ENCODE measurements at places on chromosomes 11 and 22.
A peak's percentile ranks its signal among the peaks of the same experiment; 100 is the strongest.

DNA sequence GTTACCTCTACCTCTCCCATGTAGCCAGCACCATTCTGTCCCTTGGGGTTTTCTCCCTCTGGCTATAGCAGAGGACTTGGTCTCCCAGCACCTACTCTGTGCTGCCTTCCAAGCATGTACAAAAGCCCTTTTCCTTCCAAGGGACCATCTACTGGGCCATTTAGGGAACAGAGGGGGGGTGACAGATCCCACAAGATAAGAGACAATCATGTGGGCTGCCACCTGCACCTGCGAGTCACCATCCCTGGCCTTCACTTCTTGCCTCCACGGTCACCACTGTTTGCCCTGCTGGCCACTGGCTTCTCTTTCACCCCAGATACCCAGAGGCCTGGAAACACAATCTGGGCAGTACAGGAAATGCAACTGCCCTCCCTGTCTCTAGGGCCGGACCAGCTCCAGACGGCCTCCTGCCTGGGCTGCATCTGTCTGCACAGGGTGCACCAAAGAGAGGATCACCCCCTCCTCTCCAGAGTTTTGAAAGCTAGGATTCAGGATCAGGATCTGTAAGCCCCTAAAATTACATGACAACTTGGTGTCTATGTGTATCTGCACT, 160.8 kb upstream of the NECTIN1 start:
- DNase-seq, result no peak

GRCh38 chr11:76075716-76076115, 130.6 kb downstream of the WNT11 start:
- DNase-seq, result no peak

DNA sequence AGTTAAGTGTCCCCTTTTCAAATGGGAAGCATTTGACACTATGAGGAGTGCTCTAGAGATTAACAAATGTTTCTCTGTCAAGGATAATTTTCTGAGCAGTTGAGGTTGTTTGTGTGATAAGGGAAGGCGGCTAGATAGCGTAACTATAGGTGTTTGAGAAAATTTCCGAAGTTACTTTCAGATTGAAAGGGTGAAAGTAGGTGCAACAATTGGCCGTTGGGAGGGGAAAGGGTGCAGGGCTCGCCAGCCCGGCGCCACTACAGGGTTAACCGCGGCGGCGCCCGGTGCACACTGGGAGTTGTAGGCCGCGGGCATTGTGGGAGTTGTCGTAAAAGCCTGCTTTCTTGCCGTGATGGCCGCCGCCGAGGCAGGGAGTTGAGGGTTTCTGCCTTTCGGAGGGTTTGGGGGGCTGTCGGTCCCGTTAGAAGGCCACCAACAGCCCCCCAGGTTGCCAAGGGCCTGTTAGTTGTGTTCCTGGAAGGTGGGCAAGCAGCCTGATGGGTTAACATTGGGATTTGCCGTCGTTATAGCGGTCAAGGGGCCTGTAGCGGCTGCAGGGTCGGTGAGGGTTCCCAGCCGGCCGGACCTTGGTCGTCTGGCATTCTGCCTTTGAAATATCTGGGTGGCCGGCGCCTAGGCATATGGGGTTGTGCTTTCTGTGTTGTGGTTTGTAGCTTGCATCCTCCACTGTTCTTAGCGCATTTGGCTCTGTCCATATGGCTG, 36.5 kb upstream of the HSD17B12 start:
- peak; percentile 37 for DNase-seq

- no peak for DNase-seq
Measured at GRCh38 chr11:62673196-62673525, 1.1 kb upstream of the LBHD1 start.

DNA sequence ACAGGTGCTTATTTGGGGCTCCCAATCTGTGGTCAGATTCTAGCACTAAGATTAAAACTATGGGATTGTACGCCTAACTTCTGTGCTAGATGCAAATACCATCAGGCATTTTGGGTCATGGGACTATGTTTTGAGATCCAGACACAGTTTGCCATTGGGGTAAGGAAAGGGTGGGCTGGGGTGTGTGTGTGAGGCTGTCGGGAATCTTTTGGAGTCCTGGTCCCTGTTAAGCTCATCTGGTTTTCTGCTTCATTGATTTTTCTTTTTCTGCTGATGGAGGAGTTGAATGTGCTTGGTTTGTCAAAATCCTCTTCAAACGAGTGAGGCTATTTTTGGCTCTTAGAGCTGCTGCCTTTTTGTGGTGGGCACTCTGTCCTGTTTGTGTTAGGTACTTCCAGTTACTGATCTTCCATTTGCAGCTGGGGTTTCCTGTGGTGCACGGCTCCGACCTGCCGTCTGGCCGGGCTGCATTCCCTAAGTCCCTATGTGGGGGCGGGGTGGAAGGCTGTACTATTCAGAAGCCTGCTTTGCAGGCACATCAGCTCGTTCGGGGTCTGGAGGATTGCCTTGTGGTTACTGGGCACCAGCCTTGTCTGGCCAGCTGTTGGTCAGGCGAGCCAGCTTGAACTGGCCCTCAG, 2.9 kb downstream of the BCR start:
- no peak for DNase-seq

DNA sequence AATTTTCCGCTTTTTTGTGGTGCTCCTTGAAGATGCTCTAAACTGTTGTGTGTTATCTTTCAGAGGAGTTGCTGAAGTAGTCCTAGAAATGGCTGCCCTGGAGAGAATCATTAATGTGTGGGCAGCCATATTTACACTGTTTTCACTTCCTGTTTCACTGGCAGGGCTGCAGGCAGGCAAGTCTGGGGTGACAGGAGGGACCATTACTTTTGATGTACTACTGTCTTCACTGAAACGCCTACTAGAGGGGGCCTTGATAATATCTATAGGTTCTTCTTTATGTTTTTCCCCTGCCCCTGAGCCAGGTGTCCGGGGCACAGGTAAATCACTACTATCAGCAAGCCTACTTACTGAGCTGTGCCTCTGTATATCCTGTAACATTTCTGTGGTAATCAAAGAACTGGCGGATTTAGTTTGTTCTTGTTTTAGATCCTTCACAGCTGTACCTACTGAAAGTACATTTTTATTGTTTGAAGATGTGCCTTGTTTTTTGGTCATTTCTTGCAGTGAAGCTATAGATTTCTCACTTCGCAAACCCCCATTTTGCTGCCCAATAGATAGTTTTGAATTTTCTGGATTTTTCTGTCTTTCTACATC, 39.7 kb downstream of the ACAT1 start:
- no peak for DNase-seq

- no peak for DNase-seq
Measured at GRCh38 chr11:23311986-23312940, 452.0 kb upstream of the CCDC179 start.

GRCh38 chr22:16932577-16932976, 75.4 kb downstream of the GAB4 start:
- no peak for DNase-seq

DNA sequence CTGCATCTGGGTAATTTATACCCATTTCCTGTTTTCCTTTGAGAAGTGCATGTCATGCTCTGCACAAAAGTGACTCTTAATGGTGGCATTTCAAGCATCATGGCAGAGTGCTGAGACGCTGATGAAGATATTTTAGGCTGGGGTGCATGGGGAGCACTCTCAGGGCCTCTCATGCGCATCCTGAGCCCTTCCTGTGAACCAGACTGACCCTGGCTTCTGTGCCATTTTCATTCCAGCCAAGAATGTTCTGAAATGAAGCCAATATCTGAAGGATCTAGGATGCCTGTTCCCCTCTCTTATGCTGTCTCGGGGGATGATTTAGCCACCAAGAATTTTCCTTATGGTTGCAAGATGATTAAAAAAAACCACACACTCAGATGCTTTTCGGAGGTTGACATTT, 61.5 kb downstream of the MIAT start:
- no peak for DNase-seq

- DNase-seq, result no peak
Measured at GRCh38 chr22:41405588-41405987, 23.8 kb downstream of the TEF start.

- DNase-seq, result no peak
Measured at GRCh38 chr11:111456086-111456858, 55.9 kb downstream of the BTG4 start.

- no peak for DNase-seq
Measured at GRCh38 chr11:43419460-43419859, 60.7 kb downstream of the TTC17 start.

GRCh38 chr22:40791241-40791640, 27.9 kb downstream of the SLC25A17 start:
- no peak for DNase-seq

GRCh38 chr22:26646158-26646557, 11.2 kb upstream of the MIAT start:
- no peak for DNase-seq
